ENCODE measurements at places on chromosomes 16 and 17. TPM values are rescaled to one million over a fixed set of nuclear protein-coding genes. Genes with fewer than 3 reads are reported as not detected.

NMRAL1 gene
- 59.9 TPM for total RNA-seq

TMEM100 gene
- total RNA-seq: 2.9 TPM

CD79B gene
- total RNA-seq: 1.9 TPM

ZMYND15 gene
- total RNA-seq: 0.40 TPM

PPL gene
- 377 TPM for total RNA-seq

HLF gene
- 36.3 TPM for total RNA-seq

CNGB1 gene
- not detected for total RNA-seq

ZNF624 gene
- total RNA-seq: 2.7 TPM

TBC1D10B gene
- 43.2 TPM for total RNA-seq

ZPBP2 gene
- not detected for total RNA-seq

MYL4 gene
- not detected for total RNA-seq

SLFN12L gene
- total RNA-seq: 1.2 TPM

CD300E gene
- not detected for total RNA-seq

SMARCD2 gene
- 337 TPM for total RNA-seq

HS3ST2 gene
- 0.30 TPM for total RNA-seq

FOXO3B gene
- 7.4 TPM for total RNA-seq

NPIPA3 gene
- total RNA-seq: not detected

CDR2L gene
- 8.6 TPM for total RNA-seq

PERCC1 gene
- not detected for total RNA-seq

ARHGDIA gene
- total RNA-seq: 185 TPM

RRAD gene
- total RNA-seq: 3.5 TPM

ITGA2B gene
- total RNA-seq: 0.45 TPM

KRT32 gene
- 0.40 TPM for total RNA-seq

PEMT gene
- 25.7 TPM for total RNA-seq

NPIPB6 gene
- total RNA-seq: 0.45 TPM

PRSS21 gene
- total RNA-seq: 0.87 TPM

G6PC1 gene
- not detected for total RNA-seq

GJC1 gene
- total RNA-seq: 1.5 TPM

C17orf78 gene
- total RNA-seq: not detected

HOXB4 gene
- total RNA-seq: 3.5 TPM

KRTAP3-1 gene
- not detected for total RNA-seq
